Lung (tissue), 17 donors: ENCODE measurements at places on chromosomes 7 and 10. TPM values are rescaled to one million over a fixed set of nuclear protein-coding genes. Genes with fewer than 3 reads are reported as not detected.

Gene DUS4L
- total RNA-seq: 6.4 TPM

Gene PON1
- total RNA-seq: 0.98 TPM

Gene CDHR3
- 54.5 TPM for total RNA-seq

Gene HKDC1
- 11.1 TPM for total RNA-seq

Gene SEMA3A
- 9.4 TPM for total RNA-seq

Gene CYP2W1
- not detected for total RNA-seq

Gene ARL5B
- total RNA-seq: 49.2 TPM

GRCh38 chr7:44639671-44640321 is 33.4 kb downstream of the OGDH start:
- H3K36me3 ChIP-seq: no peaks in the 10 kb centered on the region
- no peak overlapping the region for H3K4me3 ChIP-seq
- H3K27me3 ChIP-seq: no peaks in the 10 kb centered on the region
- H3K27ac ChIP-seq: peak overlapping the region; percentile 90
- peak; percentile 82 for DNase-seq

GRCh38 chr7:101363196-101363733 is 590 bp downstream of the COL26A1 start:
- H3K27me3 ChIP-seq: no peaks in the 10 kb centered on the region
- H3K4me3 ChIP-seq: no peak overlapping the region
- no peaks in the 10 kb centered on the region for H3K36me3 ChIP-seq
- no peaks in the 10 kb centered on the region for H3K4me1 ChIP-seq
- DNase-seq: no peak
- no peak overlapping the region for H3K27ac ChIP-seq

DNA sequence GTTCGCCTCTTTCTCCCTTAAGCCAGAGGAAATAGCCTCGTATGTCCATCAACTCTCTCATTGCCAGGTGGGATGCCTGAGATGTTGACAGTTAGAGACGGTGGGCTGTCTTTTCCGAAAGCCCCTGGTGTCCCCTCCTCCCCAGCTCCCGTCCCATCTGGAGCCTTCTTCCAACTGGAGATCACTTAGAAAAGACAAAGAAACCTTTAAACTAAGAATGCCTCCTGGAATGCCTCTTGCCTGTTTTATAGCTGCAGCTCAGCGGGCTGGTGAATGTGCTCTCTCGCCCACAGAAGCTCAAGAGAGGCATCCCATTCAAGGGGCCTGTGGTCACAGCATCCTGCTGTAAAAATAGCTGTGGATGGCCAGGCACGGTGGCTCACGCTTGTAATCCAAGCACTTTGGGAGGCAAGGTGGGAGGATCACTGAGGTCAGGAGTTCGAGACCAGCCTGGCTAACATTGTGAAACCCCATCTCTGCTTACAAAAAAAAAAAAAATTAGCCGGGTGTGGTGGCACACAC is 5.2 kb upstream of the MYL10 start:
- H3K27ac ChIP-seq: no peak overlapping the region
- no peak overlapping the region for H3K4me3 ChIP-seq
- no peaks in the 10 kb centered on the region for H3K36me3 ChIP-seq
- no peaks in the 10 kb centered on the region for H3K27me3 ChIP-seq

DNA sequence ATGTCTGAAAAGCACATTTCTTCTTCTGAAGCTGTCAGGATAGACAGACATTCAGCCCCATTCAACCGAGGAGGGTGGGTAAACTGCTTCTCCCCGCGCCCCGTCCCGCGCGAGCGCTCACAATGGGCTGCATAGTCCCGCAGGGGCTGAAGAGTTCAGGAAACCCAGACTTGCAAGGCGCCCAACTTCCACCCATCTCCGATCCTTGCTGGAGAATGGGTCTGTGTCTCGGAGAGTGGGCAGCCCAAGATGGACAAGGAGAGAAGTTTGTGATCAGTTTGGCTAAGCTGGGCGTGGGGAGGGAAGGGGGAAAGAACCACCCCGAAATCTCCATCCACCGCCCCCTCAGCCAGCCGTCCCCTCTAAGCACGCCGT is 686 bp downstream of the AASS start:
- H3K4me1 ChIP-seq: peaks cover 11% of the 10 kb centered on the region
- peak overlapping the region; percentile 99 for H3K27ac ChIP-seq
- H3K4me3 ChIP-seq: peak overlapping the region; percentile 77
- no peaks in the 10 kb centered on the region for H3K27me3 ChIP-seq
- peak; percentile 51 for DNase-seq

DNA sequence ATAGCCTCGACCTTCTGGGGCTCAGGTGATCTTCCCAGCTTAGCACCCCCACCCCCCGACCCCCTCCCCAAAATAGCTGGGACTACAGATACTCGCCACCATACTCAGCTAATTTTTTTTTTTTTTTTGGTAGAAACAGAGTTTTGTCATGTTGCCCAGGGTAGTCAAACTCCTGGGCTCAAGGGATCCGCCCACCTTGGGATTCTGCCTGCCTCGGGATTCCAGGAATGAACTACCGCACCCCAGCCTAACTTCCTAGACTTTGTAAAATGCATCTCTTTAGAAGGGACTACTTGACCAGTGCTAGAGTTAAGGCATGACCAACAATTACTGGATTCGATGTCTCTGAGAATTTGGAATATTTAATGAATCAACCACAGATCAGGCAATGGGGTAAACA is 85.9 kb downstream of the MDFIC start:
- peaks cover 10% of the 10 kb centered on the region for H3K4me1 ChIP-seq
- no peak overlapping the region for H3K27ac ChIP-seq
- no peak overlapping the region for H3K4me3 ChIP-seq
- H3K36me3 ChIP-seq: no peaks in the 10 kb centered on the region
- no peak for DNase-seq
- no peaks in the 10 kb centered on the region for H3K27me3 ChIP-seq

- peaks cover 26% of the 10 kb centered on the region for H3K36me3 ChIP-seq
- peaks cover 3% of the 10 kb centered on the region for H3K4me1 ChIP-seq
- H3K4me3 ChIP-seq: no peak overlapping the region
- H3K27ac ChIP-seq: no peak overlapping the region
Observed at GRCh38 chr10:125721035-125721434, 1.5 kb downstream of the EDRF1 start.

GRCh38 chr7:124713086-124713485 is 52.5 kb downstream of the GPR37 start:
- H3K27me3 ChIP-seq: no peaks in the 10 kb centered on the region
- DNase-seq: no peak
- no peak overlapping the region for H3K4me3 ChIP-seq
- no peaks in the 10 kb centered on the region for H3K36me3 ChIP-seq
- H3K4me1 ChIP-seq: no peaks in the 10 kb centered on the region

DNA sequence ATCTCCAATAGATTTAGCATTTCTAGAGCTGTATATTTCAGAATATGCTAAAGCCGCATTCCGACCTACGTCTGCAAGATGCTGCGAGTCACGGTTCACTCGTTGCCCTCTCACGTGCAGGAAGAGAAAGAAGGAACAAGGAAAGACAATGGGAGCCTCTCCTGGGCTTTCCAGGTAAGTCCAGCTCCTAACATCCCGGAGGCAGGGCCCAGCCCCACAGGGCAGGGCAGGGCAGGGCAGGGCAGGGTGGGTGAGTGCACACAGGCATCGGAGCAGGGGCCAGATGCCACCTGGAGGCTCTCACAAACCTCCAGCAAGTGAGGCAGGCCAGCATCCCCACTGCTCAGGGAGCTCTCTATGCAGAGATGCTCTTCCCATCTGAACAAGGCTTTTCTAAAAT is 50.8 kb downstream of the VOPP1 start:
- no peak overlapping the region for H3K27ac ChIP-seq
- peaks cover 2% of the 10 kb centered on the region for H3K36me3 ChIP-seq
- H3K27me3 ChIP-seq: no peaks in the 10 kb centered on the region
- no peak for DNase-seq

GRCh38 chr7:91614431-91614830 is 266.1 kb downstream of the MTERF1 start:
- DNase-seq: no peak
- no peak overlapping the region for H3K27ac ChIP-seq
- peaks cover 4% of the 10 kb centered on the region for H3K4me1 ChIP-seq
- no peaks in the 10 kb centered on the region for H3K36me3 ChIP-seq

DNA sequence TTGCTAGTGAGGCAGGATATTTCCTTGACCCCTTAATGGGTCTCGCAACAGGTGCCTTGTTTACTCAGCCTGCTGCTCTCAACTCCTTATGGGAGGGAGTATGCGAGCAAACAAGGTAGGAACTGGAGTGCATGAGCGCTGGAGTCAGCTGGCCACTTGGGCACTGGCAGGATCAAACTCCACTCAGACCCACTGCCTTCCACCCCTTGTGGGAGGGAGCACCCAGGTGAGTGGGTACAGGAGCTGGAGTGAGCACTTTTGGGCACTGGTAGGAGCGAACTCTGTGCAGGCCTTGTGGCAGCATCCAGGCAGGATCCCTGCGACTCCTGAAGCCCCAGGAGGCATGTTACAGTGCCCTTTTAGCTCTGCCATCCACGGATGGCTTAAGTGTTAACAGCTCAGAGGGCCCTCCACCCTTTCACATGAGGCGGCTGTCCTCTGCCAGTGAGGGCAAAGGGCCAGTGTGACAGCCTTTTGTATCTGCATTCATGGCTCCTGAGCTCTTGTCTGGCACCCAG is 123.2 kb downstream of the ST7 start:
- H3K27ac ChIP-seq: peak overlapping the region; percentile 43
- H3K27me3 ChIP-seq: no peaks in the 10 kb centered on the region
- DNase-seq: no peak
- no peaks in the 10 kb centered on the region for H3K36me3 ChIP-seq
- no peak overlapping the region for H3K4me3 ChIP-seq

DNA sequence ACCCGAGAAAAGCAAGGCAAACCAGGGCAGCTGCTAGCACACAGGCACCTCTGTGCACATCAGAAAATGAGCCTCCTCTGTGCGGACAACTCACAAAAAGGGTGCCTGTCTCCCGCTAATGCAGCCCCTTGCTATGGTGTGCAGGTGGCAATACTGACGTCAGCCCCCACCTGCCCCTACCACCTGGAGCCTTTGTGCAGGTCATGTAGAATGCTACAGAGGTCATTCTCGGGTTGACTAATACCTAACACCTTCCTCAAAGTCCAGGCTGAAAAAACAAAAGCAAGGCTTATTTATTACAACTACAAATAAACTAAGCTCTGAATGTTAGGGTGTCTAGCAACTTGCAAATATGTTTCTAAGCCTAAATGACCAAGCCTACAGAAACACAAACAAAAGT is 13.9 kb downstream of the PIP4K2A start:
- no peaks in the 10 kb centered on the region for H3K27me3 ChIP-seq
- no peak for DNase-seq
- no peak overlapping the region for H3K27ac ChIP-seq
- H3K36me3 ChIP-seq: no peaks in the 10 kb centered on the region

DNA sequence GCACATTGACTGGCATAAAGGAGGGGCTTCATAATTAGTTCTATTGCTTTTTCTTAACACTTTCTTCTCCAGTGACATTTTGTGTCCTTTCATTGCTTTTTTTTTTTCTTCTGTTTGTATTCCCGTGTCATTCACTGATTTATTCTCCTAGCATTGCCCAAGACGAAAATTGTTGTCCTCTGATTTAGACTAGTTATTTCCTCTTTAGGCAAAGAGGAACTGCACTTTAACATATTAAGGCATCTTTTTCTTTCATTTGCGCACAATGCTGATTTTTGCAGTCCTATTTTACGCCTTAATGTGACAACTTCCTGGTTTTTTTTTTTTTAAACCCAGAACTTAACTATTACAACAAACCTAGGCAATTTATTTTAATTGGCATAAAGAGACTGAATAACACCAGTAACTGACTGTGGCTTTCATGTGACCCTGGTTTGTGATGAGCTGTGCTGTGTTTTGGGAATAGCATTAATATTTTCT is 39.7 kb downstream of the ARID5B start:
- H3K27ac ChIP-seq: no peak overlapping the region
- no peaks in the 10 kb centered on the region for H3K27me3 ChIP-seq
- H3K36me3 ChIP-seq: no peaks in the 10 kb centered on the region
- H3K4me1 ChIP-seq: peaks cover 2% of the 10 kb centered on the region

DNA sequence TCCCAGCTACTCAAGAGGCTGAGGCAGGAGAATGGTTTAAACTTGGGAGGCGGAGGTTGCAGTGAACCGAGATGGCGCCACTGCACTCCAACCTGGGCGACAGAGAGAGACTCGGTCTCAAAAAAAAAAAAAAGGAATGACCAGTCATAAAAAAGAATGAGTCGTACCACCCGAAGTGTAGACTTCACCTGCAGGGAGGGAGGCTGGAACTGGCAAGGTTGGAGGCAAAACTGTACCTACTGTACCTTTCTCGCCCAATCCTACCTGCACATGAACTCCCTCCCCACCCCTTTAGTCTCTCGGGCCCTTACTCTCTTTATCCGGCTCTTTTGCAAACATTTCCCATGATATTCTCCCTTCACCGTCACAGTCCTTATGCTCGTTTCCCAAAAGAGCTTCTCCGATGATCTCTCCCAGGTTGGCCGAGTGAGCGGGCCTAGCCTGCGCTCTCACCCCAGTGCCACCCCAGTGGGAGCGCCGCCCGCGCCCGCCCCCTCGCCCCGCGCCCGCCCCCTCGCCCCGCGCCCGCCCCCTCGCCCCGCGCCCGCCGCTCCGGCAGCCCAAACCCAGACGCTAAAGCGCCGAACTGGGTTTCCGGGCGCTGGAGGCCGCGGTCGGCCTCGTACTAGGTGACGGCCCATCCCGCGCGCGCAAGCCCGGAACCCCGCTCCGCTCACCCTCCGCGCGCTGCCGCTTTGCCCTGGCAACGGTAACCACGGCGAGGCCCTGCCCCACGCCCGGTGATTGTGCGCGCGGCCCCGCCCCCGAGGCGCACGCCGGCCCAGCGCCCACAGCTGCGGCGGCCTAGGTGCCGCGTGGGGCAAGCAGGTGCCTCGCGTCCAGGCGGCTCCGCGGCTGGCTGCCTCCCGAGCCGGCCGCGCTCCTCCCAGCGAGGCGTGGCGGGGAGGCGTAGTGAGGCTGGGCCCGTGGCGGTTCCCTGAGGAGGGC is at the start of gene SMKR1:
TSS of gene SMKR1 (plus strand) at position 772 of the 948 bp plus-strand sequence. CDS start 294 bp downstream, outside the sequence.
- H3K4me3 ChIP-seq: peak within 1 kb of the TSS; percentile 12
- DNase-seq: peak; percentile 74
- H3K36me3 ChIP-seq: no peaks in the 10 kb centered on the region
- H3K27ac ChIP-seq: no peak within 1 kb of the TSS

- H3K4me3 ChIP-seq: no peak overlapping the region
- no peaks in the 10 kb centered on the region for H3K4me1 ChIP-seq
- H3K27ac ChIP-seq: no peak overlapping the region
Observed at GRCh38 chr7:44218418-44219201, 17.8 kb downstream of the YKT6 start.

- peaks cover 2% of the 10 kb centered on the region for H3K4me1 ChIP-seq
- H3K4me3 ChIP-seq: no peak overlapping the region
- H3K27ac ChIP-seq: no peak overlapping the region
- H3K36me3 ChIP-seq: no peaks in the 10 kb centered on the region
- no peak for DNase-seq
- H3K27me3 ChIP-seq: no peaks in the 10 kb centered on the region
Observed at GRCh38 chr10:84265418-84265817, 20.6 kb downstream of the RGR start.
